ENCODE measurements at places on chromosomes 1 and 21.

DNA sequence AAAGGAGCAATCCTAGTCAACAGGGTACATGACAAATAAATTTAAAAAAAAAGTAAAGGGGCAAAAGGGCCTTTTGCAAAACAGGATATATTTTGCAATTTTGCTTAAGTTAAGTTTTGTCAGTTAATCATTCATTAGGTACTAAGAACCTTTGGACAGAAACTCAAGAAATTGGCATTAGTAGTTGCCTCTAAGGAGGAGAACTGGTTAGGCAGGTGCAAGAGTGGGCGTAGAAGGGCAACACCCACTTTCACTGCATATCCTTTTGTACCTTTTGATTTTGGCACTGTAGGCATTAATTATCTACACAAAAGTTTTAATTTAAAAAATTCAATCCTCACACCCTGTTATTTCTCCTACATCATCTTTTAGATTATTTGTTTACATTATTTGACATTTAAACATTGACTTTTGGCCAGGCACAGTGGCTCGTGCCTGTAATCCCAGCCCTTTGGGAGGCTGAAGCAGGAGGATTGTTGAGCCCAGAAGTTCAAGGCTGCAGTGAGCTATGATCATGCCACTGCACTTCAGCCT, 4.3 kb downstream of the DDAH1 start:
- DNase-seq, result no peak

DNA sequence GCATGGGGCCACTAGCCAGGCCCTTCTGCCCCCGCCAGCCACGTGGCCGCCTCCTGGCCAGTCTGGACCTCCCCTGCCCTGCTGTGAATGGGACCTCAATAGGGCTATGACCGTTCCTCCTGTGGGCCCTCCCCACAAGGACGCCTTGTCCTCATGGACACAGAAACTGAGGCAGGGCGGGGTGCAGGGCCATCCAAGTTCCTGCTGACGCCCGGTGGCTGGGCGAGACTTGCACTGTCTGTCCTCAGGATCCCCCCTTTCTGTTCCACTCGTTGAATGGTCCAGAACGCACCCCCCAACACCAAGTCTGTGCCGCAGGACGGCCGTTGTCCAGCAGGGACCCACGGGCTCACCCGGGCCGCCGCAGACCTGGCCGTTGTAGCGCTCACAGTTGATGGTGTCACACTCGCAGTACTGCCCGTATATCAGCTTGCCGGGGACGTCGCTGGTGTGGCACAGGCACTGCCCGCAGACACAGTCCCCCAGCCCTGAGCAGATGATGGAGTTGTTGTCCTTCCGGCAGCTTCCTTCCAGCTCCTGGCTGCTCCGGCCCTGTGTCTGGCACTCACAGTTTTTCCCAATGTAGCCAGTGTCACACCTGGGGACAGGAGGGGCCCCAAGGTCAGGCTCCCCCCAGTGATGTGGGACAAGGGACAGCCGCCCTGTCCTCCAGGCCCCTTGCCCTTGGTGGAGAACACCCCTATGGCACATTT, 16.3 kb upstream of the PTTG1IP start:
- DNase-seq, result no peak

DNA sequence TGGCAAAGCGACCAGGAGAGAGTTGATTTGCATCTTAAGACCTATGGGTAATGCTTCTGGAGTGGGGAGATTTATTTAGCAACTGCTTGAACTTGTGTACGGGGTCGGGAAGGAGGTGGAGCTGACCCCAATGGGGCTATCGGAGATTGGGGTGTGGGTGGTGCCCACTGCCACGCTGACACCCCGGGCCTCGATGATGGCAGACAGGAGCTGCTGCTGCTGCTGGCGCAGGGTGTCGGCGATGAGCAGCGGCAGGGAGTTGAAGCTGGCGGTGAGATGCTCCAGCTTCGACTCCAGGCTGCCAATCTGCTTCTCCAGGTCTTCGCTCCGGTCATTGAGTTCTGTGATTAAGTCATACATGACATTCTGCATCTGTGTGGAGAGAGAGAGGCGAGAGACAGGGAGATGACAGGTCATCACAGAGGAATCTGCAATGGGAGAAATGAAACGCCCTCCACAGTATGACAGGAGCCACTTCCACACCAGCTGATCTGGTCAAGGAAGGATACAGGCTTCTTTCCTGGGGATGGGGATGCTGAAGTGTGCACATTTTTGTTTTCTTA, 100.0 kb upstream of the ADAR start:
- no peak for DNase-seq

GRCh38 chr1:6028042-6028850, 17.4 kb upstream of the KCNAB2 start:
- peak; percentile 64 for DNase-seq

- no peak for DNase-seq
Observed at GRCh38 chr1:218171302-218171893, 113.7 kb upstream of the RRP15 start.

- DNase-seq, result no peak
Observed at GRCh38 chr1:47411436-47411835, 4.6 kb upstream of the FOXE3 start.

- peak; percentile 75 for DNase-seq
Observed at GRCh38 chr1:150560011-150560438, 10.8 kb downstream of the ADAMTSL4 start.

- no peak for DNase-seq
Observed at GRCh38 chr21:38985568-38986378, 180.0 kb downstream of the ETS2 start.

DNA sequence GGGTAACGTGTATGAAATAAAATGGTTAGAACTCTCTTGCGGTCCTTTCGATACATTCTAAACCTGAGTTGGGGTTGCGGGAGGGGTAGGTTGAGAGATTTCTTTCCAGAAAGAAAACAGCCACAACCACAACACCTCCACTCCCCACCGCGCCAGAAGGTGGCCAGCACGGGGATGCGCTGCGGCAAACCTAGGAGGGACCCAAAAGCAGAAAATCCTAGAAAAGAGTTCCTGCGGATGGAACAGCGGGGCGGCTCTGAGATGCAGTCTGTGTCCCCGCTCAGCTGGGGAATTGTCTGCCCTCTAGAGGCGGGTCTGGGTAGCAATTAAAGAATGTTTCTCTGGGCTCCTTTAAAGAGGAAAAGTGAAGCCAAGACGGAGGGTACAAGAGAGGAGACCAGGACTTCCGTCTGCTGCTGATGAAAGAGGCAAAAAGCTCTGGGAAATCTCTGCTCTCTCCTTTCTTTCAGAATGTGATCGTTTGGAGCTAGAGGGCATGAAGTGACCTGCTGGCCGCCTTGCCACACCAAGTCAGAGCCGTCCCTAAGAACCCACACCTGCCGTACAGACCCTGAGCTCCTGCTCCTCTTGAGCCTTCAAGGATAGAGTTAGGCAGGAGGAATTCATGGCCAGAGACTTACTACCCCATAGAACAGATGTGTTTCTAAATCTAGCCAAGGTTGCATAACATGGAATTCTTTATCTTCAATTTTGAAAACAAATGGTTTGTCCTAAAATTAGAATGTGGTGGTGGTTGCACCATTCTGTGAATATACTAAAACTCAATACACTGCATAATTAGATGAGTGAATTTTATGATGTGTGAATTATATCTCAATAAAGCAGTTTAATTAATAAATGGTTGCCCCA, 46.5 kb upstream of the COA6 start:
- peak; percentile 78 for DNase-seq

DNA sequence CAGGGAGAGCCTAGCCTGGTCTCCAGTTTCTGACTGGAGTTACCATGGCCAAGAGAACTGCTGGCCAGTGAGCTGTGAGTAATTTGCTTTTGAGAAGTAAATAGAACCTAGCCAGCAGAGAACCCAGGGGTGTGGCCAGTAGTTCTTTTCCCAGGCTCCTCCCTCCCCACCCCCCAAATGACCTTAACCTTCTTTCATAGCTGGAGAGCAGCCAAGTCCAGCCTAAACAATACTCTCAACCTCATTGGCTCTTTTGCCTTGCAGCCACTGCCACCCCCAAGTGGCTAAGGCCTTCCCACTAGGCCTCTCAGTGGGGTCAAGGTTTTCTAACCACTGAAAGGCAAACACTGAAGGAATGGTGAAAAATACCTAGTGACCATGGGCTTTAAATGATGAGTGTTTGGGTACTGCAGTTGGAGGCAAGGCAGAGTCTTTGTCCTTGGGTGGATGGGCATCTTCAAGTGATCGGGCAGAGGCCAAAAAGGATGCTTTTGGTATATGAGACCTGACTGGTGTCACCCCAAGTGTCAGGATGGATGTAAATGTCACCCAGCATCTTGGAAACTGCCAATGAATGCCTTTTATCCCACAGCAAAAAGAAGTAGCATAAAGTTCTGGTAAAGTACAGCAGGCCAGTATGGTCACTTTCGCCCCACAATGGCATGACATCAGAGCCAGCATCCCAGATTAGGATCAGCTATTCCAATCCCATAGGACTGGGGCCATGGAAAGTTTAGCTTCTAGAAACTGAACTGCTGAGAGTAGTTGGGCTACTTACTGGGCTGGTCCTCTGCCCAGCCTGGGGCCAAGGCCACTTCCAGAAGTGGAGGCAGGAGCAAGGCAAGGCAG, 3.5 kb upstream of the PIGV start:
- DNase-seq, result no peak

- peak; percentile 17 for DNase-seq
Observed at GRCh38 chr1:212607913-212608391, 609 bp upstream of the ATF3 start.

Data from effector memory CD8-positive, alpha-beta T cell (primary cell).